ENCODE measurements at places on chromosomes 4 and X. TPM values are rescaled to one million over a fixed set of nuclear protein-coding genes. Genes with fewer than 3 reads are reported as not detected.

The LCORL gene
- 16.8 TPM for total RNA-seq

The NR3C2 gene
- total RNA-seq = not detected

The SPON2 gene
- total RNA-seq = 3.4 TPM

The APLN gene
- total RNA-seq = 1.1 TPM

The TMEM154 gene
- 17.2 TPM for total RNA-seq

The F11 gene
- not detected for total RNA-seq

The INTU gene
- 4.4 TPM for total RNA-seq

The F9 gene
- not detected for total RNA-seq

The ODAPH gene
- not detected for total RNA-seq

The CT45A1 gene
- not detected for total RNA-seq

The CSAG2 gene
- total RNA-seq = not detected

The BMPR1B gene
- 0.76 TPM for total RNA-seq

The CXCL11 gene
- total RNA-seq = not detected

The SATL1 gene
- not detected for total RNA-seq

The CHRDL1 gene
- total RNA-seq = not detected

Measured in GM23248 (cell line).